ENCODE measurements at places on chromosomes 12 and 14.

DNA sequence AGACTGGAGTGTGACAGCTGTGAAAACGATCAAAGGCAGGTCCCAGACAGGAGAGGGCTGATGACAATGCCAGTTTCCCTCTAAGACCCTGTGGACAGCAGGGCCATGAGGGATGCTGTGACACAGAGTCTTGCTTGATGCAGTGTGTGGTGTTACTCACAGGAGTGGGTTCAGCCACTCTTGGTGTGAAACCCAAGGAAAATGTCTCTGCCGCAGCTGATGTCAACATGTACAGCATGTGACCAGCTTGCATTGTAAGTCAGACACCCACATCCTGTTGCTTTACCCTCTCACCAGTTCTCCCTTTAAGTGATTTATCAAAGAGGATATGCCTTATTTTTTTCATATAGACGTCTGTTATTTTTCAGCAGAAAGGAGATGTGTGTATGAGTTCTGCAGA, 268.6 kb downstream of the BTG1 start:
- peaks cover 5% of the 10 kb centered on the region for H3K4me1 ChIP-seq
- no peaks in the 10 kb centered on the region for H3K36me3 ChIP-seq
- H3K27ac ChIP-seq = no peak overlapping the region
- no peaks in the 10 kb centered on the region for H3K27me3 ChIP-seq

- DNase-seq = no peak
- no peaks in the 10 kb centered on the region for H3K27me3 ChIP-seq
- H3K36me3 ChIP-seq = no peaks in the 10 kb centered on the region
These were observed 17.4 kb downstream of the LIMA1 start for GRCh38 chr12:50265770-50266524.

DNA sequence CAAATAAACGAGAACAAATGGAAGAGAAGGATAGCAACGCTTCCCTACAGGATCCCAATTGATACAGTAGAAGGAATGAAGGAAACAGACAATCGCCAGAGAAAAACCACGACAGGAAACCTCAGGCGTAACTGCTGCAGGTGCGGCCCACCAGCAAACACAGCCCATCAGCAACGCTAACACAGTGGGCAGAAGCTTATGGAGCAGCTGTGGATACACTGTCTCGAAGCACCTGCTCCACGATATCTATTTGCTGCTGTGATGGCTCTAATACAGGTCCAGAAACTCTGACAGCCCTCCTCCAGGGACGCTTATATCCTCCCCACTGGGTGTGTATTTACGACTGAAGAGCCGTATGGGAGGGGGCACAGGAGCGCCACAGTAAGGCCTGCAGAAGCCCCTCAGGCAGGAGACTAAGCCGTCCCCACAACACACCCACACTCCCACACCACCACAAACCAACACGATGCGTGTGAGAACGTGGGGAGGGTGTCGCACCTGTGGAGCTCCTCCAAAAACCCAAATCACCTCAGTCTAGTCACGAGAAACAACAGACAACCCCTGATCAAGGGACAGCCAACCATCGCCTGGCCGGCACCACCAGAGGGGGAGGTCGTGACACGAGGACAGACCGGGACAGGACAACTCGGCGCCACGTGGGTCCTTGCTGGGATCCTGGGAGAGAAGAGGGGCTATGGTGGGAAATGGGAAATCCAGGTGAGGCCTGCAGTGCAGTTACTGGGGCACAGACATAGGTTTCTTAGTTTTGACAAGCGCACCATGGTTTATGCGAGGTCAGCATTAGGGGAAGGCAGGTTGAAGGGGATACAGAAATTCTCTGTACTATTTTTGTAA, 24.0 kb downstream of the POLE start:
- no peak overlapping the region for H3K4me3 ChIP-seq
- H3K27me3 ChIP-seq = no peaks in the 10 kb centered on the region
- H3K27ac ChIP-seq = no peak overlapping the region
- no peak for DNase-seq
- peaks cover 82% of the 10 kb centered on the region for H3K36me3 ChIP-seq

DNA sequence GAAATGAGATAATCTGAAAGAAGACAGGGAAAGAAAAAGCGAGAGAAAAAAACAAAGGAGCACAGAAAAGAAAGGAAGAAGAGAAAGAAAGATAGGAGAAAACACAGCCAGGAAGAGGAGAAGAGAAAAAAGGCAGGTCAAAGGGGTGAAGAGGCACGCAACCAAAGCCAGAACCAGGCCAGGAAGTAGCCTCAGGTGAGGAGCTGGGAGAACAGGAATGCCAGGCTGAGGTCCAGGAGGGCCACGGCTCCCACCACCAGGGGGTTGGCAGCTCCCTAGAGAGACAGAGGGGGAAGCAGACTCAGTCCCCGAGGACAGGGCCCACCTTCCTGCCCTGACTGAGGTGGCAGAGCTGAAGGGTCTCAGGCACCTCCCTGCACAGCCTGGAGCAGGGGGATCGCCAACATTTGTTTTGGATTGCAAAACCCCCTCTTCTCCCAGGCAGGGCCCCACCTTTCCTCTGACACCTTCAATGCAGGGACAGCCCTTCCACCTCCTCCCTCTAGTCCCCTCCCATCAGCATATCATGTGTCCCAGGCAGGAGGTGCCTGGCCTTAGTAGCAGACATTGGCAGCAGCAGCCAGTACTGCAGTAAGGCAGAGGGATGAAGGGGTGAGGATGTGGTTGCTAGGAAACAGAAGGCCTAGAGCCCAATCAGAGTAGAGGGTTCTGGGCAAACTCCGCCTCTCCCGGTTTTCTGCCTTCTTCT, 2.0 kb upstream of the AP1G2 start:
- peak overlapping the region; percentile 30 for H3K27ac ChIP-seq
- H3K4me1 ChIP-seq = peaks cover 14% of the 10 kb centered on the region
- H3K36me3 ChIP-seq = no peaks in the 10 kb centered on the region
- H3K4me3 ChIP-seq = no peak overlapping the region

DNA sequence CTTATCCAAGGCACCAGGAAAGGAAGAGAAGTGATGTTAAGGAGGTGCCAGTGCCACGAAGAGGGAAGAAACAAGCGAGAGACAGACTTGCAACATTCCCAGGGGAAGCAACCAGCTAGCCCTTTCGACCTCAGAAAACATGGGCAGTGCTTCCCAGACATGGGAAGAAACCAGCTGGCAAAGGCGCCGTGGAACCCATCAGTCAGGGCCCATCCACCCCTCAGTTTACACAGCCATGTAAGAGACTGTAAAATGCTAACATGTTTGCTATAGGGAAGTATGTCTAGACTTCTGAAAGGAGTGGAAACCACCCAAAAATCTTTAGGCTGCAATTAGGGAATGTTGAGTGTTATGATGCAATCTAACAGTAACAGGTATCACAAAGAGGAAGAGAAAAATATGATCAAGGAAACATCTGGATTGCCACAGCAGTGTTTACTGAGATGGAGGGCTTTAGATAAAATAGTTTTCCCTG, 26.3 kb downstream of the ANAPC5 start:
- peaks cover 2% of the 10 kb centered on the region for H3K27me3 ChIP-seq
- H3K4me3 ChIP-seq = no peak overlapping the region
- no peaks in the 10 kb centered on the region for H3K4me1 ChIP-seq
- H3K36me3 ChIP-seq = peaks cover 90% of the 10 kb centered on the region
- no peak overlapping the region for H3K27ac ChIP-seq

DNA sequence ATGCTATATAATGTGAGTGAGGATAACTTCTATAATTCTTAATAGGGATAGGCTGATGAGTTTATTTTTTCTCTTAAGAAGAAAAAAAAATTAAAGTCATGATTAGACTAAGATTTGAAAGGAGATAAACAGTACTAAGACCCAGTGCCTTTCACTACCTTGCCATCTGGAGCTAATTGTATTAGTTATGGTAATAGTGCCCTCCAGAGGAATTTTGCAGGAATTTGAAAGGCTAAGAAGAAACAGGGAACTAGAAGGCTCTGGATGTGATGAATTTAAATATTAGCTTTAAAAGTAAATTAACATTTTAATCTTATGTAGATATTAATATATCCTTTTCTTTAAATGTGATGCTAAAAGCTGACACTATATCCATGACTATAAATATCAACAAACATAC, 36.6 kb upstream of the PIK3C2G start:
- H3K27ac ChIP-seq = no peak overlapping the region
- no peak overlapping the region for H3K4me3 ChIP-seq
- H3K27me3 ChIP-seq = no peaks in the 10 kb centered on the region
- peak; percentile 33 for DNase-seq
- no peaks in the 10 kb centered on the region for H3K36me3 ChIP-seq

DNA sequence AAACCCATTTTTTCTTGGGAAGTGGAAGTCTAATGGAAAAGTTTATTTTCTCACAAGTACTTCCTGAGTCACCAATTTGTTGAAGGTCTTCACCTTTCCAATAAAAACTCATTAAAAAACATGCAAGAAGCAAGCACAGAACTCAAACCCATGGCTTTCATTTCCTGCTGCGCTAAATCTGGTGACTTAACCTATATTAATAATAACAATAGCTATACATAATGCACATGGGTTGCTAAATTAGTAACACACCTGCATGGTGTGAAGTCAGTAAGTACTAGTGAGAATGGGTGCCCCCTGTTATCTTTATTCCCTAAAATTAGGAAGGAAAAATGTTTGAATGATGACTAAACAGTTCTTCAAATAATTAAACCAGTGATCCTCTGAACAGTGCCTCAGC, 52.3 kb downstream of the PPP2R5C start:
- peaks cover 5% of the 10 kb centered on the region for H3K36me3 ChIP-seq
- H3K4me3 ChIP-seq = no peak overlapping the region
- DNase-seq = no peak
- peaks cover 4% of the 10 kb centered on the region for H3K4me1 ChIP-seq

- H3K4me1 ChIP-seq = peaks cover 13% of the 10 kb centered on the region
- no peaks in the 10 kb centered on the region for H3K36me3 ChIP-seq
- no peaks in the 10 kb centered on the region for H3K27me3 ChIP-seq
- DNase-seq = no peak
These were observed 18.7 kb upstream of the POP5 start for GRCh38 chr12:120599672-120600552.

DNA sequence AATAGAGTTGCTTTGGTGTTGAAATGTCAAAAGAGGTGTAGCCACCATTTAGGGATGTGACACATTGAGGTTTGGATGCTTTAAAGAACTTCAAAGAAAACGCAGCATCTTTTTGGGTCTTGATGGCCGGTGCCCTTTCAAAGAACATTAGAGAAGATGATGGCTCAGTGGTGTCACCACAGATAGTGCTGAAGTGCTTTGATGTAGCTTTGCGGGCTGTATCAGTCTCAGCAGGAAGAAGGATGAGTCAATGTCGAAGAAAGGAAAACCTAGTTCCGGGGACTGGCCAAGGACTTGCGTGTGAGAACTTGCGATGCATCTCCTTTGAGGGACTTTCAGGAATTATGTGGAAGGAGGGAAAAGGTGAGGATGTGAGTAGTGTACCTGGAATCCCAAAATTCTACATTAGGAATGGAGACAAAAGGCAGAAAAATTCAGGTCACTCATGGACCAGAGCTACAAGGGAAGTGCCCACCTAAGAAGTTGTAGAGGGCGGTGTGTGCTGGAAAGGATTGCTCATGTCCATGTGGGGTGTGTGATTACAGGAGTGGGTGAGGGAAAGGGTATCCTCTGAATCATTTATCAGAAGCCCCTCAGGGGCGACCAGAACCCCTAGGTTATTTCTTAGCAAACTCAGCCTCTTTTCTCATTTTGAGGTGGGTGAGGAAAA, 39.7 kb upstream of the GZMB start:
- no peaks in the 10 kb centered on the region for H3K27me3 ChIP-seq
- H3K4me1 ChIP-seq = no peaks in the 10 kb centered on the region
- H3K27ac ChIP-seq = no peak overlapping the region

GRCh38 chr12:42094277-42094676, 50.4 kb downstream of the GXYLT1 start:
- H3K36me3 ChIP-seq = no peaks in the 10 kb centered on the region
- H3K27me3 ChIP-seq = no peaks in the 10 kb centered on the region
- no peak overlapping the region for H3K4me3 ChIP-seq
- no peak for DNase-seq
- peaks cover 9% of the 10 kb centered on the region for H3K4me1 ChIP-seq

DNA sequence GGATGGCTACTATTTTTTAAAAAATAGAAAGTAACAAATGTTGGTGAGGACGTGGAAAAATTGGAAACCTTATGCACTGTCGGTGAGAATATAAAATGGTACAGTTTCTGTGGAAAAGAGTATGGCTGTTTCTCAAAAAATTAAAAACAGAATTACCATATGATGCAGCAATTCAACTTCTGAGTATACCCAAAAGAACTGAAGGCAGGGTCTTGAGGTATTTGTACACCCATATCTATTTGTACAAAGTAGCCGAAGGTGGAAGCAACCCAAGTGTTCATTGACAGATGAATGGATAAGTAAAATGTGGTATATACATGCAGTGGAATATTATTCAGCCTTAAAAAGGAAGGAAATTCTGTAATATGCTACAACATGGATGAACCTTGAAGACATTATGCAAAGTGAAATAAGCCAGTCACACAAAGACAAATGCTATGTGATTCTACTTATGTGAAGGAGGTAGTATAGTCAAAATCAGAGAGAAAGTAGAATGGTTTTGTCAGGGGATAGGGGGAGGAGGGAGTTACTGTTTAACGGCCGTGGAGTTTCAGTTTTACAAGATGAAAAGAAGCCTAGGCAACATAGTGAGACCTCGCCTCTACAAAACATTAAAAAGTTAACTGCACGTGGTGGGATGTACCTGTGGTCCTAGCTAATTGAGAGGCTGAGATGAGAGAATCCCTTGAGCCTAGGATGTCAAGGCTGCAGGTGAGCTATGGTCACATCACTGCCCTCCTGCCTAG, 38.4 kb upstream of the CCT2 start:
- peaks cover 6% of the 10 kb centered on the region for H3K36me3 ChIP-seq
- no peaks in the 10 kb centered on the region for H3K4me1 ChIP-seq
- H3K4me3 ChIP-seq = no peak overlapping the region
- no peaks in the 10 kb centered on the region for H3K27me3 ChIP-seq
- DNase-seq = no peak
- H3K27ac ChIP-seq = no peak overlapping the region

GRCh38 chr12:26434299-26435068, 239.1 kb downstream of the SSPN start:
- no peaks in the 10 kb centered on the region for H3K27me3 ChIP-seq
- no peak overlapping the region for H3K27ac ChIP-seq
- H3K4me1 ChIP-seq = no peaks in the 10 kb centered on the region
- no peaks in the 10 kb centered on the region for H3K36me3 ChIP-seq

DNA sequence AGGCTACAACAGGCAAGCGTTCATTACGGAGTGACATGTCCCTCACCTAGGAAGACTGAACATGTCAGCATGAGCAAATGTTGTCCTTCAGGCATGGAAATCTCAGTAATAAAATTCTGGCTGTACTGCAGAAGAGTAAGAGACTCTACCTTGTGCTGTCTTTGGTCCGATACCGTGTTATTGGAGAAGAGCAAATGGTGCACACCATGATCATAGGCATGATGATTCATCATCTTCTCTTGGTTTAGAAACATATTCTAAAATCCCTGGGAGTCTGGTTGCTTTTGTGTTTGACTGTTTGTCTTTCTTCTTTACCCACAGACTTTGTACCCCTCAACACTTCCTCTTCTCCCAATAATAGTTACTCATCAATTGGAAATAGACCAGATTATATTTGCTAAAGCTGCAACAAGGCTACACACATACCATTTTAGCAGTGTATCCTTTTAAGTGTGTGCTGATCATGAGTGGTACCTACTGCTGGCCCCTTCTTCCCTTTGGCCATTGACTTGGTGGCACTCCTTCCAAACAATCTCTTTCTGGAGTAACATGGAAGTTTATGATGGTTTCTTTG, 93.5 kb downstream of the RTN1 start:
- H3K4me3 ChIP-seq = no peak overlapping the region
- H3K27ac ChIP-seq = no peak overlapping the region
- H3K27me3 ChIP-seq = no peaks in the 10 kb centered on the region
- no peak for DNase-seq
- H3K36me3 ChIP-seq = no peaks in the 10 kb centered on the region
- H3K4me1 ChIP-seq = no peaks in the 10 kb centered on the region

- no peaks in the 10 kb centered on the region for H3K4me1 ChIP-seq
- H3K4me3 ChIP-seq = no peak overlapping the region
- H3K27me3 ChIP-seq = no peaks in the 10 kb centered on the region
These were observed 26.4 kb downstream of the SPIC start for GRCh38 chr12:101501410-101501995.

Measured in neuronal stem cell (in vitro differentiated cells).